ENCODE measurements at places on chromosomes 1 and 21. TPM values are rescaled to one million over a fixed set of nuclear protein-coding genes. Genes with fewer than 3 reads are reported as not detected.

The PCBP3 gene
- total RNA-seq = not detected

DNA sequence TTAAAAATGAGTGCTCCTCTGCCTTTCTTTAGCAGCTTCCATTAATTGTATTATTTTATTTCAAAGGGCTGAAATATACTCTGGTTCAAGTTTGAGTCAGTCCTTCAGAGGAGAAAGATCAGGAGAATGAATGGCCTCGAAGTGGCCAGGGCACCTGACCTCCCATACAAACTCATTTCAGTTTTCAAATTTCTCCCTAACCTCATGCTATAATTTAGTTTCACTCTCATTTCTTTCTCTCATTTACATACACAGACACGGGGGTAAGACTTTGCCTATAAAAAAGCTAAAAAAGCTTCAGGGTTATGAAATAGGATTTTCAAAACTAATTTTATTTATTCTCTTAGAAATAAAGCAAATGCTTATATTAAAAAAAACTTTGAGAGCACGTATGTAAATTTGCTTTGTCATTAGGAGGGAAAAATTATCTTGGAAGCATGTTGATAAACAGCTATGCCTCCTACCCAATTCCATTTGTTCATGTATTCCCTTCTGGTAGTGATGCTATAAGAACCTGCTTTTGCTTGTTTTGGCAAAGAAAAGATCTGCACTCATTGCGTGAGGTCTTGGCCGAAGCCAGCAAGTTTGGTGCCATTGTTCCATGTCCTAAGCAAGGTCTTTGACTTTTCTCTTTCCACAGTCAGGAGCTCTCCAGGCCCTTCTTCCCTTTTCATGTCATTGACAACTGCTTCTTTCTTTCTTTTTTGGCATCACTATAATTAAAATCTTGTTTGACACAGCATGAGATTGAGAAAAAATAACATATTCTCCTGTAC lies 80.4 kb upstream of the LRRC53 start:
- no peak for DNase-seq

- DNase-seq = no peak
Observed at GRCh38 chr1:23875382-23875781, 7.3 kb upstream of the FUCA1 start.

- no peak for DNase-seq
Observed at GRCh38 chr1:100187912-100188311, 9.9 kb upstream of the LRRC39 start.

DNA sequence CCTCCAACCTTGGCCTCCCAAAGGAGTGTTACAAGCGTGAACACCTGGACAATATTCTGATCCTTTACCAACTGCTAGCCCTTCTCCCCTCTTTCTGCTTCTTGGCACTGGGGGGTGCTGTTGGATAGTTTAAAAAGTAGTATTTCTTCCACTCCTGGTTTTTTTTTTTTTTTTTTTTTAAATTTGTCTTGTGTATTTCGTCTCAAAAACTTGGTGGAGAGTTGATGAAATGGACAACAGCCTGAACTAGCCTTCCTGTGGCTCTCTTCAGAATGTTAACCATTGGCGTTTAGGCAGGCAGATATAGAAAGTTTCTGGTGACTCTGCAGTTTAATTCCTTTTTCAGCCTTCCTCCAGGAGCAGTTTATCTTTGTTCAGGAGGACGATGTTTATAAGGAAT lies 69.7 kb upstream of the USP24 start:
- peak; percentile 37 for DNase-seq

DNA sequence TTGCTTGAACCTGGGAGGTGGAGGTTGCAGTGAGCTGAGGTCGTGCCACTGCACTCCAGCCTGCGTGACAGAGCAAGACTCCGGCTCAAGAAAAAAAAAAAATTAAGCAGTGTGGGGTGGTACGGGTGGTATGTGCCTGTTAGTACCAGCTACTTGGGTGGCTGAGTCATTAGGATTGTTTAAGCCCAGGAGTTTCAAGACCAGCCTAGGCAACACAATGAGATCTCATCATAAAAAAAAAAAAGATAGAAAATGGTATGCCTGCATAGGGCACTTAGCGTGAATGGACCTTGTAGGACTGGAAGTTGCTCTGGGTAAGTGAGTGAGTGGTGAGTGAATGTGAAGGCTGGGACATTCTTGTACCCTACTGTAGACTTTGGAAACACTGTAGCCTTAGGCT lies 37.0 kb downstream of the TBCE start:
- DNase-seq = peak; percentile 36

DNA sequence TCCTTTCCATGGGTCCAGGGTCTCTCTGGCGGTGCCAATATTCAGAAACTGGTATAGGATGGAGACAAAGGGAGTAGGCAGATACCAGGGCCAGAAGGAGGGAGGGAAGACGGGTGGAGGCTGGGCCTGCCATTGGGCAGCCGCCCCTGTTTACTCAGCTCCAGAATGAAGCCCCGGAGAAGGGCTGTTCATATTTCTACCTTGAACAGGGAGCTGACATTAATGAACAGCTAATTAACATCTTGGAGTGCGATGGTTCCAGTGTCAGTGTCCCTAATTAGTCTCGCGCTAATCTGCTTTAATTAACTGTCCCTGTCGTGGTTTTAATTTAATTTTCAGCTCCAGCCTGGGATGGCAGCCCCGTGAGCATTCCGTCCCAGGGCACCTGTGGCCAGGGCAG lies 113.8 kb downstream of the EPHB2 start:
- DNase-seq = no peak

DNA sequence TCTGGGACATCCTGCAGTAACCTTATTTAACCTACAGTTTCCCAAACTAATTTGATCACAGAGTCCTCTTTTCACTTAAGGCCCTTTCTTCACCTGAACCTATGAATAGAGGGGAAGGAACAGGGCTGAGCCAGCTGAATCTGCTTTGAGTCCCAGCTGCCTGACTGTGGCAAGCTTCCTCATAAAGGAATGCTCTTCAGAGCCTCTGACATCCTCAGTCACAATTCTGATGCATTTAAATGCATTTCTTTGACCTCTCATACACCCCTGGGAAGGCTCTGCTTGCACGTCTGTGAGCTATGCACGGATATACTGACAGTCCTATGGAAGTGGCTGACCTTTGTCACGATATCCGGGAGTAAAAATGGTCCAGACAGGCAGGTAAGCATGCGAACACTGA lies 673.1 kb downstream of the SMYD3 start:
- no peak for DNase-seq

DNA sequence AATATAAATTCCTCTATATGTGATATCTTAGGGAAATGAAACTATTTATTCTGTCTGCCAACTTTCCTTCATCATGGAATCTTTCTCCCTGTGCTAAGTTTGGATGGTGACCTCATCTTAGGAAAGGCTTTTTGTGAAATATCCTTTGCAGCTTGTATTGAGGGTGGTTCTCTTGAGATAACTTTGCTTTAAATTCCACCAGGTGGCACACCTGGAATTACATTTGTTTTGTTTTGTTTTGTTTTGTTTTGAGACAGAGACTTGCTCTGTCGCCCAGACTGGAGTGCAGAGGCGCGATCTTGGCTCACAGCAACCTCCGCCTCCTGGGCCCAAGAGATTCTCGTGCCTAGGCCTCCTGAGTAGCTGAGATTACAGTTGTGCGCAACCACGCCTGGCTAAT lies 7.6 kb upstream of the CD1A start:
- no peak for DNase-seq

GRCh38 chr1:146036965-146037646 lies 15.6 kb upstream of the HJV start:
- DNase-seq = peak; percentile 93

DNA sequence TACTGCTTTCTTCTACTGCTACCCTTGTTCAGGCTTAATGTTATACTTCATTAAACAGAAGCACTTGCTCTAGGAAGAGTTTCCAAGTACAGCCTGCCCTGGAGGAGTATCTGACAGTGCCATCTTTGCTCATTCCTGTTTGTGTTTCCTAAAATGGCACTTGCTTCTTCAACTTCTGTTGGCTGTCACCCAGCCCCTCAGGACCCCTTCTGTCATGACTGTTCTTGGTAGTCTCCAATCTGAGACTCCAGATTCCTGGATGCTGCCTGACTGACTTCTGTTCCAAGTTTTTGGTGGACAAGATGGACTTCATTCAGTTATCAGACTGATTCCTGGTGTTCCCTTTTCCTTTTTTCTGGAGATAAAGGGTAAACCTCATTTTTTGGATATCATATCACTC lies 104.1 kb downstream of the SLC35F3 start:
- DNase-seq = no peak

- DNase-seq = no peak
Observed at GRCh38 chr1:47592296-47593012, 154.6 kb downstream of the FOXD2 start.

DNA sequence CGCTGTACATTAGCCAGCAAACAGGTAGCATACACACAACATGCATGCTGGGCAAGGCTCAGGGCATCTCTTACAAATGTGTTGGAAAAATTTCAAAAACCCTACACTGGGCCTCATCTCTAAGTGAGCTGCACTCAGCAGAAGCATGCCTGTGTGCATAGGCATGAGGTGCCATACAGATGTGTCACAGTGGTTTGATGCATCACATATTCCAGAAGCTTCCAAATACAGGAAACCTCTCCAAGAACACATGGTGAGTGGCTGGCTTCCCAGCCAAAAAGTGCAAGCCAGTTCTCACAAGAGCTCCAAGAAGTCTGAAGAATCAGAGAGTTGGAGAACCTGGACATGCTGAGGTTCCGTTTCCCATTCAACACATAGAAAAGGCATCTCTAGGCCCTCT lies 58.3 kb downstream of the CD46 start:
- DNase-seq = peak; percentile 91

The SLAMF8 gene
- total RNA-seq = 0.25 TPM

DNA sequence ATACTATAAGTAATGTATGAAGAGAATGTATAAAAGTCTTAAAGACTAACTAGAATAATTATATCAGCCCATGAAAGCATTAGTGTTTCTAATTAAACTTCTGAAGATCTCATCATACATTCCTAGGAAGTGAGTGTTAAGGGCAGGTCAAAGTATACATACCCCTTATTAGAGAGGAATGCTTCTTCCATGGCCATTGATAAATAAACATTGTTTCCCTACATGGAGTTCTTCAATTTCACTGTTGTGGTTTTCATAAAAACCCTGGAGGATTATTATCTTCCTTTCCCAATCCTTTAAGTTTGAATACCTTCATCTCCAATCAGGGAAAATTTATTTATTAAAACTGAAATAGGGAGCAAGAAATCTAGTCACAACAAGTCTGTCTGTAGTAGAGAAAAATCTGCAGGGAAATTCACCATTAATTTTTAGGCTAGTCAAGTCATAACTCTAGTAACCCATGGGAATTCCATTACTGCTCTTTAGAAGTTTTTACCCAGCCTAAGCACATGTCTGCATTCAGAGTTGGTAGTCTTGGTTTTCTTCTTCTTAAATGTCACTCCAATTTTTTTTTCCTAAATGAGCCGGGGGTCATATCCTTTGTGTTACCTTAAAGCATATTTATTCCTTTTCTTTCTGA lies 147.0 kb downstream of the TNFSF18 start:
- DNase-seq = peak; percentile 81

DNA sequence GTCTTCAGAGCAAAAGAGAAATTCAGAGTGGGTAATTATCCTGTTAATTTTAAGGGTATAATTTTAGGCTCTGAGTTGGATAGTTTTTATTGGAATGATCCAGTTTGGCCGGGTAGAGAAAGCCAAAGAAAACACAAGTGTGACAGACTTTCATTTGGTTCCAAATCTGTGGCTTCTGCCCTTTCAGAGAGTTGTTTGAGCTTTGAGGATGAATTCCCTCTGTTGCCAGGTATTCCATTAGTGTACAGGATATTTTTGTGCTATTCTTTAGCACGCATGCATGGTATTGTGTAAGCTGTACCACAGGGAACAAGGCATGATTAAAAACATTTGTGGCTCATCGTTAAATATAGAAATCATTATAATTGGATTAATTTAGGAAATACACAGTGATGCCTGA lies 384.4 kb downstream of the ADGRL2 start:
- DNase-seq = no peak

The LSM10 gene
- 49.6 TPM for total RNA-seq

GRCh38 chr1:164914208-164914607 lies 355.2 kb downstream of the PBX1 start:
- peak; percentile 47 for DNase-seq

The OR2L8 gene
- total RNA-seq = not detected

GRCh38 chr21:46078322-46078977 lies 19.5 kb upstream of the COL6A2 start:
- DNase-seq = no peak

- no peak for DNase-seq
Observed at GRCh38 chr1:201375169-201375568, 2.3 kb downstream of the TNNT2 start.

- no peak for DNase-seq
Observed at GRCh38 chr21:44938772-44939531, 877 bp upstream of the SLX9 start.

- no peak for DNase-seq
Observed at GRCh38 chr1:36389999-36390398, 4.3 kb upstream of the STK40 start.

DNA sequence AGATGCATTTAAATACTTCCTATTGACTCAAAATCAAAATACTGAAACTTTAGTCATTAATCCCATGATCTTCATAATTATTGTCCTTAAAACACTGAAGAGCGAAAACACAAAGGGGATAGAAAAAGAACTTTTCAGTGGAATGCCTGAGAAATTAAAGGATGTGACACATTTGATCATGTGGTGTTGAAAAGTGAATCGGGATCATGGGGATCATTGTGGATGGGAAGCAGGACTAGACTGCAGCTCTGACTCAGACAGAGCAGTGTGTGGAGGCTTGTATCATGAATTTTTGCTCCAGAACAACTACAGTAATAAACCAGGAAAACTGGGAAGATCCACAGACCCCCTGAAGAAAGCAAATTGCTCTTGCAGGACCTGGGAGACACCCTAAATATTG lies 161.1 kb upstream of the CXADR start:
- no peak for DNase-seq

GRCh38 chr1:236287757-236288619 lies 6.2 kb upstream of the ERO1B start:
- DNase-seq = no peak

DNA sequence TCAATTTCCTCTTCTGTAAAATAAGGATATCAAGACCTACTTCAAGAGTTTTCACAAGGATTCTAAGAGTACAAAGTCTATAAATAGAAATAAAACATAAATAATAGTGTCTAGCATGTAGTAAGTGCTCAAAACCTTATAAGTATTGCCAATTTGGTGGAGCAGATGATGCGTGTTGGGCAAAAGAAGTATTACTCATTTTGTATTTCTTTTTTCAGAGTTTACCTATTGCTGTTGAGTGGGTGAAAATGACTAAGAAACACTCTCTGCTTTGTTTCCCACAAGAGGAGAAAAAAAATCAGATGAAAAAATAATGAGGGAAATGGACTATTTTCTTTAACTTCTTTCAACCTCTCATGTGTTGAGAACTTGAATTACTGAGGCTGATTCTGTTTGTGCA lies 103.3 kb upstream of the KCNK2 start:
- no peak for DNase-seq

DNA sequence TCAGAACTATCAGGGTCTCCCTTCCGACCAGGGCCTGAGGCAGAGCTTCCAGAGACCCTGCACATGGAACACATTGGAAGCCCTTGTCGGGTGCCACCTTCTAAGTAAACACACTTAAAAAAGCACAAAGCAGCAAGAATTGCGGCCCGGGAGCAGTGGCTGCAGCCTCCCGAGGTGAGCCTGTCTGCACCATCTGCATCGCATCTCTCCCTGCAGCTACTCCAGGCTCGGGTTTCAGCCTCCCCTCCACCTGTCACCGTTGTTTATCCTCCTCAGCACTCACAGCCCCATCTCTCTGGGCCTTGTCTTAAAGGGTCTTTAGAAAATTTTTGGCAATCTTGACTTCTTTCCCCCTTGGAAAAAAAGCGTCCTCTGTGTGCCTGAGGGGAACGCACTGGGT lies 95.1 kb upstream of the ARHGEF16 start:
- DNase-seq = no peak

- DNase-seq = peak; percentile 3
Observed at GRCh38 chr1:107404756-107405155, 263.9 kb downstream of the NTNG1 start.

GRCh38 chr1:48665708-48666407 lies 110.8 kb downstream of the BEND5 start:
- DNase-seq = no peak

Data from HFFc6 (cell line).